ENCODE measurements at places on chromosomes 4 and X.

GRCh38 chr4:183022617-183023016, 76.4 kb upstream of the WWC2 start:
- no peak for DNase-seq

DNA sequence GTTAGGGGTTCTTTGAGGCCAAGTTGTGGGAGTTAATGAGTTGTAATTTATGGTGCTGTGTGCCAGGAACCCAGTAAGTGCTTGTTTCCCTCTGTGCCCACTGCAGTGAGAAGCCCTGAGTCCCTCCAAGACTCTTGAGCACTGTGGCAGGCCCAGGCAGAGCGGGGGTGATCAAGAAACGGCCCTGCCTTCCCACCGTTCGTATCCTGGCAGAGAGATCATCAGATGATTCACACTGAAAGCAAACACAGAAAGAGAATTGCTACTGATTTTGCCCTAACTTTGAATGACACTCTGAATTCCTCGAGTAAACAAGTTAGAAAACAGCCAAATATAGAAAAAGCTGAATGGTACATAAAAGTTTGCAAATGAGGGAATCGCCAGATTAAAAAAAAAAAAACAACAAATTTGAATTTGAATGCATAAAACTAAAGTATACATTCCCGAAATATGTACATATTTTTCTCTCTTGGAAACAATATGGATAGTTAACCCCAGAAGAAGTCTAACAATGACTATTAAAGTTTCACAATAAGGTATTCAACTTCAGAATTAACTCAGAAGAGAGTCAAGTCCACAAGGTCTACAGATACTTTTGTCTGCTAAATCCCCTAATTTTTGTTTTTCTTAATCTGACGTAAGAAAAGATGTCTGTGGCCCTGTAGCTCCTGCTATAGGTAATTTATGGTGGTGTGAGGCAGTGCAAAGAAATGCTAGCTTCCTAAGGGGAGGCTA, 71.8 kb downstream of the AFAP1 start:
- no peak for DNase-seq

GRCh38 chrX:63506320-63506719, 155.2 kb upstream of the SPIN4 start:
- DNase-seq, result no peak

- DNase-seq, result no peak
Measured at GRCh38 chrX:12978205-12979025, 3.5 kb downstream of the TMSB4X start.

DNA sequence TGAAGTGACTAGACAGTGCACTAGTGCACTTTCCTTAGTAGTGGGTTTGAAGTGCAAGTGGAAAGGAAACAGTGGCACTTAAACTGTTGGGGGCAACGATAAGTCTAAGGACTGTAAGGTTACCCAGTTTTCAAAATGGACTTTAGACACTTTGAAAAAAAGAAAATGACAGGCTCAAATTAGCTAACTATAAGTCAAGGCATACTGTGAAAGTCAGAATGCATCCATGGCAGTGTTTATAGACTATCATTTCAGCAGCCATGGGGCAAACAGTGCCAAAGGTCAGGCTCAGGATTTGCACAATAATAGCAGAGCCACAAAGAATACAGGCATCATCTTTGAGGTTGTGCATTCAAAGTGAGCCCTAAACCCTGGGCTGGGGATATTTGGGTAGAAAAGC, 104.4 kb downstream of the CXCL13 start:
- no peak for DNase-seq

- no peak for DNase-seq
Measured at GRCh38 chrX:28610746-28611145, 23.5 kb downstream of the IL1RAPL1 start.

GRCh38 chr4:101198682-101199339, 148.5 kb downstream of the PPP3CA start:
- no peak for DNase-seq

- DNase-seq, result no peak
Measured at GRCh38 chr4:98204236-98204553, 57.0 kb upstream of the RAP1GDS1 start.

DNA sequence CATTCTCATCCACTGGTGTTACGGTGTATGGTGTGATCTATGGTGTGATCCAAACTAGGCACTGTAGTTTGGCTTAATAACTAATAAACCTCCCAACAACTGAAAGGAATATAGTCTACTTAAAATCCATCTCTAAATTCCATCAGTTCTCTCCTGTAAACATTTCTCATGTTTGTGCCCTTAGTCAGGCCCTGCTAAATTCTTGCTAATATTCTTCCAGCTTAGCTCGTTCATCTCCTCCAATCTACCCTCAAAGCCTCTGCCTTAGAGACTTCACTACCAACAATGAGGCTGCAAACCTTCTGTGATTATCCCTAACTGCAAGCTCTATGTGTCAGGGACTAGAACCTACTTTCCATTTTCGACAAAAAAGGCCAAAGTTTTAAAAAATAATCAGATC, 28.1 kb downstream of the ZAR1 start:
- DNase-seq, result no peak

GRCh38 chr4:555566-556275, 20.4 kb downstream of the TMEM271 start:
- no peak for DNase-seq
